ENCODE measurements at places on chromosomes 2 and 18. TPM values are rescaled to one million over a fixed set of nuclear protein-coding genes. Genes with fewer than 3 reads are reported as not detected.

The GKN1 gene
- total RNA-seq, result not detected

GRCh38 chr2:205366336-205367060 lies 315.8 kb upstream of the NRP2 start:
- no peak overlapping the region for H3K4me3 ChIP-seq
- H3K36me3 ChIP-seq, result no peaks in the 10 kb centered on the region
- no peak for DNase-seq
- peaks cover 3% of the 10 kb centered on the region for H3K4me1 ChIP-seq
- H3K27me3 ChIP-seq, result no peaks in the 10 kb centered on the region

DNA sequence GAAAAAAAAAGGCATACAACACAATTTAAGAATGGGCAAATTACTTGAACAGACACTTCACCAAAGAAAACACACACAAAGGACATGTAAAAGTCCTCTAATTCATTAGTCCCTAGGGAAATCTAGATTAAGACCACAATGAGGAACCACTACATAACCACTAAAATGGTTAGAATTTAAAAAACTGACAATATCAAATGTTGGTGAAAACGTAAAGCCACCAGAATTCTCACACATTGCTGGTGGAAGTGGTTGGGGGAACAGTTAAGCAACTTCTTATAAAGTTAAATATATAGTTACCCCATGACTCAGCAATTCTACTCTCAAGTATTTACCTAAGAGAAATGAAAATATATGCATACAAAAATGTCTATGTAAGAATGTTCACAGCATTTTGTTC lies 11.8 kb downstream of the RTN4 start:
- peaks cover 48% of the 10 kb centered on the region for H3K4me1 ChIP-seq
- peak overlapping the region; percentile 24 for H3K27ac ChIP-seq
- H3K36me3 ChIP-seq, result peaks cover 17% of the 10 kb centered on the region
- H3K4me3 ChIP-seq, result no peak overlapping the region

DNA sequence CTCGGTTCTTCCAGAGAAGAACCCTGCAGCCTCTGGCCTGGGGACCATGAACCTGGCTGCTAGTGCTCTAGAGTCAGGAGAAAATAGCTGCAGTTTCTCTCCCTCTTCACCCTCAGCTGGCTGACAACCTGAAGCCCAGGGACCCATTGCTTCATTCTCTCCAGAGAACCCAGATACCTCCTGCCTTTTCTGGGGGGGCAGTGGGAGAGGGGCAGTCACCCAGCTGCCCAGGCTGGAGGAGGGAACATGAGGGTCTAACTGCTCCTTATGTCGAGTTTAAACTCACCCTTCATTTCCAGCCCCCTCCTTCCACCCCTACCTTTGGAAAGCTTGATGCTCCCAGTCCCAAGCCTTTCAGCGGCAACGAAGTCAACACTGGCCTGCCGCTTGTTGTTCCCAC lies 7.6 kb upstream of the ZFAND2B start:
- no peak overlapping the region for H3K27ac ChIP-seq
- no peak overlapping the region for H3K4me3 ChIP-seq
- H3K4me1 ChIP-seq, result peaks cover 12% of the 10 kb centered on the region
- no peaks in the 10 kb centered on the region for H3K36me3 ChIP-seq

DNA sequence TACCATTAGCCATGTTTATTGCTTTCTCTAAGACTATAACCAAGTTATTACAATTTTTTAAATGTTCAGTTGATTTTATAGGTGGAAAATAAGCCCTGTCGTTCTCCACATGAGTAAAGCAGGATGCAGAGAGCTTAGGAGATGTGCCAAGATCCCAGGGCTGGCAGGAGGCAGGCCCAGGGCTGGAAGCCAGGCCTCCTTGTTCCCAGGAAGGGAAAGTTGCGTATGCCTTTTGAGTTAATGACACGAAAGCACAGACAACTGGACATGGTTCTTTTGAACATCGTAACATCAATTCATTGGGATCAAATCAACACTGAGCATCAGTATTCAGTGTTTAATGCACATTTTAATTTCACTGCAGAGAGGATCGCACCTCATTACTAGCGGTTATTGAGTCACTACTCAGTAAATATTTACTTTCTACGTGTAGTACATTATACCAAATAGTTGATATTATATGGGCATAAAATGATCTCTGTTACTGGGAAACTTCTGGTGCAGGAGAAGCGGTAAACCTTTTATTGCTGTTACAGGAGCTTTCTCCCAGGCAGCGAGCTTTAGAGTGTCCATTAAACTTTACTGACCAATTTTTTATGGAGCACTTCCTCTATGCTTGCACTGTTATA lies 60.0 kb downstream of the RNF144A start:
- H3K27me3 ChIP-seq, result no peaks in the 10 kb centered on the region
- no peak overlapping the region for H3K4me3 ChIP-seq
- no peak overlapping the region for H3K27ac ChIP-seq

- DNase-seq, result no peak
- no peak overlapping the region for H3K27ac ChIP-seq
- H3K36me3 ChIP-seq, result no peaks in the 10 kb centered on the region
- no peak overlapping the region for H3K4me3 ChIP-seq
- H3K4me1 ChIP-seq, result peaks cover 13% of the 10 kb centered on the region
These were observed 100.2 kb upstream of the SNTG2 start for GRCh38 chr2:850429-850828.

DNA sequence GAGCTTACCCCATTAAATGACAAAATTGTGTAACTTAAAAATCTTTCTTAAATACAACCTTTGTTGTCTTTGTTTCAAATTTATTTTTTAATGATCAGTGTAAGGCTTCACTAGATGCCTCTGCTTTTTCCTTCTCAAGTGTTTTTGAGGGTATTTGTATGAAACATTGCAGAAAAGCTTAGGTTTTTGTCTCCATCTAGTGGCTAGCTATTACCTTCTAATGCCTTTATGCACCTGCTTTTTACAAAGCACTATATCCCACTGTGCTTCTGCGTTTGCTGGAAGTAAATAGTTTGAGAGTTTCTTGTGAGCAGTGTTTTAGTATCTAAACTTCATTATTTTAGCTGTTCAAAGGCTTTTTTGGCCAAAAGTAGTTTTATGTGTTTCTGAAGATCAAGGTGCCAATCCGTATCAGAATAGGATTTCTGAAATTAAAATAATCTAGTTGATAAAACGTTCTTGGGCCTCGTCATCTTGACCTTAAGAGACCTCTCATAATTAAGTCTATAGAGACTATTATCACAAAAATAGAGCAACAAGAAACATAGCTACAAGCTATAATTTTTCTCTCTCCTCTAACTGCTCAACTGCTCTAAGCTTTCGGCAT lies 47.0 kb downstream of the IWS1 start:
- peaks cover 23% of the 10 kb centered on the region for H3K36me3 ChIP-seq
- no peak for DNase-seq
- no peak overlapping the region for H3K27ac ChIP-seq

GRCh38 chr18:8696749-8697211 lies 8.6 kb upstream of the MTCL1 start:
- no peak overlapping the region for H3K4me3 ChIP-seq
- DNase-seq, result peak; percentile 76
- H3K27me3 ChIP-seq, result peaks cover 8% of the 10 kb centered on the region
- no peak overlapping the region for H3K27ac ChIP-seq
- no peaks in the 10 kb centered on the region for H3K4me1 ChIP-seq

DNA sequence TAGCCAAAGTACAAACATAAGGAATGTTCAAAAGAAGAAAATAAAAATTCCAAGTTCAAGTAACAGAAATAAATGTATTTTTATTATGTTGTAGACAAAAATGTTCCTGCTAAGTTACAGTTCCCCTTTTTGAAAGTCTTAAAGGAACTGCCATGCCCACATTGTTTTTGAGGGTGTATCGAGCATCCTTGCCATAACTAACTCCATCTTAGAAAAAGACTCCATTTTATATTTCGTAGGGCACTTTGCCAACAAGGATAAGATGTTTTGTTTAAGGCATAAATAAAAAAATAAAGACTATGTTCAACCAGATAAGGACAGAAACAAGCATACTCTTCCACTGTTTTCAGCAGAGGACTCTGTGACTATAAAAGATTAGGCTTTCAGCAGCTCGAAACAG lies 67.3 kb downstream of the TMEM237 start:
- no peak for DNase-seq
- no peaks in the 10 kb centered on the region for H3K36me3 ChIP-seq
- H3K27ac ChIP-seq, result no peak overlapping the region
- no peaks in the 10 kb centered on the region for H3K27me3 ChIP-seq

- H3K27ac ChIP-seq, result no peak overlapping the region
- no peak for DNase-seq
- H3K27me3 ChIP-seq, result no peaks in the 10 kb centered on the region
These were observed 107.6 kb downstream of the NRP2 start for GRCh38 chr2:205789906-205790305.

DNA sequence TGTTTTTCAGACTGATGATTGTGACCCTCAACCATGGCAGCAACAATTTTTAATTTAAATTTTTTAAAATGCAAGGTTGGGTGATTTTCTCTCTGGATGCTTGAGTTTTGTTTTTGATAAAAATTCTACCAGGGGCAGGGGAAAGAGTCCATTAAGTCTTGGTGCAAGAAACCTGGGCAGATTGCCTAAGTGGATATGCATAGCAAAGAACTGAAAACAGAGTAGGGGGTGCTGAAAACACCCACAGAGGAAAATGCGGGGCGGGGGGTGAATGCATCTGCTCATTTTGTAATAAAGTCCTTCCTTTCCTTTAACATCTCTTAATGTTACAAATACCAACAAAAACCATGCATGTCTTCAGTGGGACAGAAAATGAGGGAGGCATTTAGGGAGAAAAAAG lies 138.0 kb downstream of the NEDD4L start:
- no peaks in the 10 kb centered on the region for H3K36me3 ChIP-seq
- no peak overlapping the region for H3K27ac ChIP-seq
- no peaks in the 10 kb centered on the region for H3K4me1 ChIP-seq
- H3K27me3 ChIP-seq, result no peaks in the 10 kb centered on the region
- H3K4me3 ChIP-seq, result no peak overlapping the region

All from activated naive CD4-positive, alpha-beta T cell treated with anti-CD3 and anti-CD28 coated beads for 36 hours (primary cell).